Non-pigmented ciliary epithelial cell (primary cell): ENCODE measurements at places on chromosomes 2 and 18.

- no peak for DNase-seq
These were observed 11.3 kb downstream of the GFPT1 start for GRCh38 chr2:69375494-69376353.

GRCh38 chr2:232852676-232853075 is 17.4 kb upstream of the SNORC start:
- no peak for DNase-seq

DNA sequence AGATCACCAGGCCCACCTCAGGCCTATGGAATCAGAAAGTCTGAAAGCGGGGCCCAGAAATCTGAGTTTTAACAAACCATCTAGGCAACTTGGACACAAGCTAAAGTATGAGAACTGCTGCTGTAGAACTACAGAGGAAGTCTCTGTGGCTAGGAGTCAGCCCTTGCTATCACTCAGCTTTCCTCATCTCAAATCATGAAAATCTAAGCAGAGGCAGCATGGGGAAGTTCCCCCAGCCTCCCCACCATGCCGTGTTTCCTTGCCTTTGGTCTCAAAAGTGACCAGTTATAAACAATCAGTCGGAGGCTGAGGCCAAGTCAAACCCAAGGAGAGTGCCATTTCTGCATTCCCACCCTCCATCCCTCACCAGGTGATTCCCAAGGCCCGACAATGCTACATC is 404.7 kb downstream of the BCL11A start:
- no peak for DNase-seq

GRCh38 chr2:40282428-40282827 is 169.5 kb downstream of the SLC8A1 start:
- no peak for DNase-seq

DNA sequence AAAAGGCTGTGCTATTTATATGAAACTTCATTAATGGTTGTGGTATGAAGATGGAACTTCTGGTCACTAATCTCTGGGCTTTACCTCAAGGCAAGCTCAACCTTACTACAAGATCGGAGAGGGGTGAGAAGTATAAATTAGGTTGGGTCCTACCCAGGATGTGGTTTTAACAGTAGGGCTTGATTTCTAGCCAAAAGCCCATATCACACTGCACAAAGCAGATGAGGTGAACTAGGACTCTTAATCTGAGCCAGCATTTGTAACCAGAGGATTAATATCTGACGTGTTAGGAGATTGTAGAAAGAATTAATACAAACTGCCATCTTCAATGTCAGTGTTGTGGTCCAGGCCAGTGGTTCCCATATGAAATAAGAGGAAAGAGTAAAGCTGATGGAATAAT is 86.4 kb upstream of the RGPD4 start:
- DNase-seq, result no peak

GRCh38 chr18:78407466-78407844 is 572.2 kb upstream of the SALL3 start:
- DNase-seq, result no peak

GRCh38 chr2:189927823-189928222 is 134.7 kb downstream of the MSTN start:
- DNase-seq, result no peak

- no peak for DNase-seq
These were observed 3.5 kb upstream of the NEUROD1 start for GRCh38 chr2:181683518-181684453.

GRCh38 chr2:112152476-112153178 is 14.4 kb downstream of the FBLN7 start:
- no peak for DNase-seq

- DNase-seq, result no peak
These were observed 120.7 kb upstream of the ZC3H15 start for GRCh38 chr2:186365406-186365805.

DNA sequence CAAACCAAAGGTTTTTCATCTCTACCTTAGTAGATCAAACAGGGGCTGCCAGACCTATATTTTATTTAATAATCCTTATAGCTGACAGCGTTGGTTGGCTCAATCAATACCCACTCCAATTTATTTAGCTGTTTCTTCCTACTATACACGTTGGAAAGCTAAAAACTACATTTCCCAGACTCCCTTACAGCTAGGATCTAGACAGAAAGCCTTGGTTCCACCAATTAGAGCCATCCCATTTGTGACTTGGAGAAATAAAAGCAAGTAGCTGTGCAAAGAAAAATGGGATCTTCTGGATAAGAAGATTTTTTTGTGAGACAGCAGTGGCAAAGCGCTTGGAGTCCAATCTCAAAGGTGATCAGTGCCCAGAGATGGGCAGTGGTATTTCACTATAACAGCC is 331.3 kb upstream of the MEIS1 start:
- no peak for DNase-seq

GRCh38 chr2:26883956-26884355 is 36.0 kb downstream of the DPYSL5 start:
- no peak for DNase-seq

DNA sequence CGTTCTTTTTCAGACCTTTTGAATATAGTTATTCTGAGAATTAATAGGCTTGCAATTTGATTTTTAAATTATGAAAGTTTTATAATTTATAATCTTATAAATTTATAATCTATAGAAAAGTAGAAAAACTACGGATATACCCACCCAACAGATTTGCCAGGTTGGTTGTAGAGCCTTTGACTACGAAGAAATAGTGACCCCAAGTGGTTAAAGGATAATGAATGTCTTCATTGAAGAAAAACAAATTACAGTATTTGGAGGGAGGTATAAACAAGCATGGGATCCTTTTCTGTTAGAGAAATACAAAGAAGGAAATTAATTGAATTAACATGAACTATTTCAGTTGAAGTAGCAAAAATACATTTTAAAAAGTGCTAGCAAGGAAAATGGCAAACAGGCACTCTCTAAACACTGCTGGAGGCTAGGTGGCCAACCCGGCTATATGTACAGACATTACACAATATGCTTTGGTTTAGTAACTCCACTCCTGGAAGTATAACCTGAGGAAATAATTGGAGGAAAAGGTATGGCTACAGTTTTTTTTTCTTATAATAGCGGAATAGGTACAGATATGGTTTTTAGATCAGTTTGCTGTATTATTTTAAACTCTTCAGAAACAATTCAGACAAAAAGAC is 110.9 kb downstream of the MIB1 start:
- no peak for DNase-seq

DNA sequence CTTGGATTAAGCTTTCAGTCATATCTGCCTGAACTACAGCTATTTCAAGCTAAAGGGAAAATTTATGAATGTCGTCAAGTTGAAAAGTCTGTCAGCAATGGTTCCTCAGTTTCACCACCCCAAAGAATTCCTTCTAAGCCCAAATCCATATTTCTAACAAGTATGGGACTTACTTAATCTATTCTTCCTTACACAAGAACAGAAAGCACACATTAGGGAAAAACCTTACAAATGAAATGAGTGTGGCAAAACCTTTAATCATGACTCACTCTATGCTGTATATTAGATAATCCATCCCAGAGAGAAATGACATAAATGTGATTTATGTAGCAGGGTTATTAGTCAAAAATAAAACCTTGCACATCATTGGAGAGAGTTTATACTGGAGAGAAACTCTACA is 78.9 kb downstream of the RAB31 start:
- DNase-seq, result no peak

GRCh38 chr2:80303006-80303908 is 1.3 kb downstream of the LRRTM1 start:
- no peak for DNase-seq

DNA sequence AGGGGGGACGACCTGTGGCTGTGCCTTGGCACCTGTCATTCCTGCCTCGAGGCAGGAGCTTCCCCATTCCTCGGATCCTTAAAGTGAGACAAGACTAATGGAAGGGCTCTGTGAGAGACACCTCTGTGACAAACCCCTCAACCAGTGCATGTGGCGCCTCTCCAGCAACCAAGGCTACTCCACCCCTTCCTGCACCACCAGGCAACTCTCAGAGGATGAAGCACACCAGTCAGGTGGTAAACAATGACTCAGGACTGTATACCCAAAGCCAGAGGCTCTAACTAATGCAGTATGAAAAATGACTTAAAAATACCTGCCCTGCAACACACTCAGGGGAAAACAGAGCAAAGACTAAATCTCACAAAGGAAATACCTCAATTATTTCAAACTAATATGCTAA is 136.9 kb downstream of the UXS1 start:
- DNase-seq, result no peak

GRCh38 chr2:10224734-10225133 is 78.0 kb upstream of the HPCAL1 start:
- no peak for DNase-seq

GRCh38 chr18:62368100-62368499 is 43.0 kb downstream of the TNFRSF11A start:
- no peak for DNase-seq

- DNase-seq, result no peak
These were observed 149.2 kb downstream of the TGIF1 start for GRCh38 chr18:3599195-3599594.

DNA sequence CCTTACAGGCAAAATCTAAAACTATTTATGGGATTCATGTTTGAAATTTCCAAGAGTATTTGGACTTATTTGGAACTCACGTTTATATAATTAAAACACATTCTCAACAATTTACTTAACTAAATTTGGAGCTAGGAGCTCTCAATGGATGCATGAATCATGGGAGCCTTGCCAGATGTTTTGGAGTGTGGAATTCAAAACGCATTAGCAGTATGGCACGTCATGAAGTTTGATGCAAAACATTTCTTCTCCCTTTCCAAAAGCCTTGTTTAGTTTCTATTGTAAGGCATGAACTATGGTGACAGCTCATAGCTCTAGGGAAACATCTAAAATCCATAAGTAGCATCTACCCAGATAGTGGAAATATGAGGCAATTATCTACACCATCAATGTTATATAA is 701.6 kb downstream of the SATB2 start:
- DNase-seq, result no peak

DNA sequence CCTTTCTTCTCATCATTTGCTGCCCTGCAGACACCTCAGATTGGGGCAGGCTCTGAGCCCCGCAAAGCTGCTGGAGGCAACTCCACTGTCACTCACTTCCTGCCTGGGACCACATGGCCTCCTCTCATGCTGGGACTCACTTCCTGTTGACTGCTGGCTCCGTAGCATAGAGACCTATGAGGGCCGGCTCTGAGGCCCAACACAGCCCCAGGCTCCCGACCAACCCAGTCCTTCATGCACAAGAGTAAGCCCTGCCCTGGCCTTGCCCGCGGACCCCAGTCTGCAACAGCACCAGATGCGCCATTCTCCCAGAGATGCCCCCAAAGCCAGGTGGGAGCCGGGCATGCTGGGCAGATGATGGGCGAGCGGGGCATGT is 55.7 kb downstream of the DNMT3A start:
- DNase-seq, result no peak

DNA sequence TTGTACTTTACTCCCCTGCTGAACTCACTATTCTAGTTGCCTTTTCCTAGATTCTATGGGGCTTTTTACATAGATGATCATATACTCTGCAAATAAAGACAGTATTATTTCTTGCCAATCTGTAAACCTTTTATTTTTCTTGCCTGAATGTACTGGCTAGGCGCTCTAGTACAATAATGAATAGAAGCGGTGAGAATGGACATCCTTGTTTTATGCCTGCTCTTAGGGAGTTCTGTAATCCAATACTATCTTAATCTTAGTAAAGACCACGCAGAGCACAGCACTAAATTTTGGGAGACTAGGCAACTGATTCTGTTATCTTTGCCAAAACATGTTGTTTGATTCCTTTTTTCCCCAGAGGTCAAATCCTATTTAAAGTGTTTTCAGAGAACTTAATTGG is 7.0 kb downstream of the KRCC1 start:
- no peak for DNase-seq

- no peak for DNase-seq
These were observed 11.5 kb upstream of the DIPK1C start for GRCh38 chr18:74468547-74469061.

DNA sequence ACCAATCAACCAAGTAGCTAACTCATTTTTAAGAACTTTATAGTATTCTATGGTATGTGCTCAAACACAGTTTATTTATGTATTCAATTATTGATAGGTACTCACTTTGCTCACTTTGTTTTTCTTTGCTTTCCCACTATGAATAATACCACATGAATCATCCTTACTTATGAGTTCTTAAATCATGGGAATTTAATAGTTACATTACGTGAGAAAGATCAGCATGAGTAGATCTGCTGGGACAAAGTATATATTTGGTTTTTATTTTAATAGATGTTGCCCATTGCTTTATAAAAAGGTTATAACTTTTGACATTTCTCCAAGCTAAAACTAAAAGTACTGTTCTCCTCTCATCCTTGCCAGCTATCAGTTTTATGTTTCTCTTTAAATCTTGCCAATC is 390.7 kb downstream of the LRATD1 start:
- DNase-seq, result no peak

- no peak for DNase-seq
These were observed 6.5 kb upstream of the NDUFV2 start for GRCh38 chr18:9096007-9096371.

DNA sequence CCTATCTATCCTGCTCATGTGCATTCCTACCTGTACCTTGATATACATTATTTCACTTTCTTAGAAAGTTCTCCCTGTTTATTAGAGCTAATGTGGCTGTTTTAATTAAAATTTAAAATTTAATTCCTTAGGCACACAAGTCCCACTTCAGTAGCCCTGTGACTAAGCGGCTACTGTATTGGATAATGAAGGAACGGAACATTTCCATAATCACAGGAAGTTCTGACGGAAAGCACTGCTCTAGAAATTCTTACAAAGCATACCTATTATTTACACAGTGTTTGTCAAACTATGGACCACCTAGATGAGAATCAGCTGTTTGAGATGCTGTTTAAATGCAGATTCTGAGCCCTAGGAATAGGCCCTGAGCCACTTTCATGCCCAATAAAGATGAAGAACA is 13.2 kb downstream of the GREB1L start:
- no peak for DNase-seq

- DNase-seq, result peak; percentile 83
These were observed 17.7 kb downstream of the IWS1 start for GRCh38 chr2:127508631-127509034.

DNA sequence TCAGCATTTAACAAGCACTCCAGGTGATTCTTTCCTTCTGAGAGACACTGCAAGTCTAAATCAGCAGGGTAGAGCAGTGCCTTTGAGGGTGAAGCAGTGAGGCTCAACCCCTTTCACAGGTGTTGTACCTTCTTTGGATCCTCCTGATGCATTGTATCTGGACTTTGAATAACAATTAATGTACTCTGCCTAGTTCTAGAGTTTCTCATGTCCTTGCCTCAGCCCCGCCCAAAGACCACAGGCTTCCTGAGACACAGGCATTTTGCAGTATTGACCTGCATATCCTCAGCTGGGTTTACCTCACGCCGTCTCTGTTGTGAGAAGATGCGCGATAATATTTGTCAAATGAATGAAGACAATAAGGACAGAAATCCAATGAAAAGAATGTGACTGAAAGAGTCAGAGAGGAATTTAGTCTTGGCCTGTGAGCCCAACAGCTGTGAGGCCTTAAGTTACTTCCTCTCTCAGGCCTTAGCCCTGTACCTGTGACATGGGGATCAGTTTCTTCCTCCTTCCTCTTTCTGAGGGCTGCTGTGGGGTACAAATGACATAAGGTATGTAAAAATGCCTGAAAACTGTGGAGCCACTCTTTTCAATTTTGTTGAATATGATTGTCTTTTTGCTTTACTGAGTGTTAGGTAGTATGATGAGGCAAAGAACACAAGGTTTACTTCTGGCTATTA is 43.7 kb downstream of the WIPF1 start:
- DNase-seq, result no peak
